ENCODE measurements at places on chromosomes 6 and 20.
A peak's percentile ranks its signal among the peaks of the same experiment; 100 is the strongest.

GRCh38 chr6:169850746-169851145 is 99.3 kb downstream of the ERMARD start:
- no peak for DNase-seq

DNA sequence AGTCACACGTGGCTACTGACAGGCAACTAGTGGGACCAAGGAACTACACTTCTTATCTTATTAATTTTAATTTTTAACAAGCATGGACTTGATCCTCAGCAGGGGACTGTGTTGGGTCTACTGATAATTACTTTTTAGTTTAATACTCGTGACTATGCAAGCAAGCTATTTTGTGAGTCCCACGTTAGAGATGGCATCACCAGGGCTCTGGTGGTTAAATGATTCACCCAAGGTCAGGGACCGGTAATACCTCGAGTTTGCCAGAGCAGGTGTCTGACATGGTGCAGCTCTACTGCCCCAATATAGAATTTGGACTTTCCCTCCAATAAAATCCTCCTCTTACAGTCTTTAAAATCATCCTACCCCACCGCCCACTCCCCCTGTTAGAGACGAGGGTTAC is 98.6 kb upstream of the RIN2 start:
- no peak for DNase-seq

DNA sequence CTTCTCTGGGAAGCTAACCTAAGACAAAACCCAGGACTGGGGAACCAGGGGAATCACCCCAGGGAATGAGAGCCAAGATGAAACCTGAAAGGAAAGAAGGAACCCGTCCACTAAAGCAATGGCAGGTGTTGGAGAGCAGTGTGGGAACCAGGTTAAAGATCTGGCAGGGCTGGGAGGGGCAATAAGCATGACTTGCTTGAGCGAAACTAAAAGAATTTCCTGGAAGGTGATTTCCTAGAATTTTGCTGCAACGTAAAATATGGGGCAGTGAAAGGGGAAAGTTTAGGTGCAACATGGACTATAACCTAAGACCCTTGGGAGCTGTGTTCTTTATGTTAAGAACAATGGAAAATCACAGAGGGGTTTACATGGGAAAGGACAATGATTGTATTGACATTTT is 126.2 kb upstream of the SSTR4 start:
- DNase-seq: no peak

DNA sequence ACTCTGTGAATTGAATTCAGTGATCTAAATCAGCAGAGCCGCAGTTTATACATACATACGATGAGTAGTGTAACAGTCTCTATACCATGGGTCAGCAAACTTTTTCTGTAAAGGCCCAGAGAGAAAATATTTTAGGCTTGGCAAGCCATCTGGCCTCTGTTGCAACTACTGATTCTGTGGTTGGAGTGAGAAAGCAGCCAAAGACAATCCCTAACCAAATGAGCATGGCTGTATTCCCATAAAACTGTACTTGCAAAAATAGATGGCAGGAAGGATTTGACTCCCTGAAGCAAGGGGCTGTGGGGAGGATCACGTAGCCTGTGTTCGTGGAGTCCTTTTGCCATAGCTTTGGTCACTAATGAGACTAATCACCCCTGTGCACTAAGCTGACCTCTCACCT is 17.9 kb upstream of the MOCS1 start:
- no peak for DNase-seq

DNA sequence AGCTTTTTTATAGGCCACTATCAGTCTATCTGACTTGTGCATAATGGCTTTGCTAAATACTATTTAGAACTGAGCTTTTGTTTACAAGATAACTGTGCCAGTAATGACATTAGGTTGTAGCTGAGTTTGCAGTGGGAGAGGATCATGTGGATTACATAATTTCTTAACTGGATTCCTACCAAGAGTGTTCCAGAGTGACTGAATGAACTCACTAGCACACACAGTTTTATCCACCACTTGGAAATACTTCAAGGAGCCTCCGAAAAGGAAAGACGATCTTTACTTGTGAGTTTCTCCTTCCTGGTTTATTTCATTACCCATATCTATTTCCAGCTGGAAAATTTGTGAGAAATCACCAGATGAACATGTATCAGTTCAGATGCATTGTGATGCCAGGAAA is 10.9 kb upstream of the SYNE1 start:
- DNase-seq: no peak

DNA sequence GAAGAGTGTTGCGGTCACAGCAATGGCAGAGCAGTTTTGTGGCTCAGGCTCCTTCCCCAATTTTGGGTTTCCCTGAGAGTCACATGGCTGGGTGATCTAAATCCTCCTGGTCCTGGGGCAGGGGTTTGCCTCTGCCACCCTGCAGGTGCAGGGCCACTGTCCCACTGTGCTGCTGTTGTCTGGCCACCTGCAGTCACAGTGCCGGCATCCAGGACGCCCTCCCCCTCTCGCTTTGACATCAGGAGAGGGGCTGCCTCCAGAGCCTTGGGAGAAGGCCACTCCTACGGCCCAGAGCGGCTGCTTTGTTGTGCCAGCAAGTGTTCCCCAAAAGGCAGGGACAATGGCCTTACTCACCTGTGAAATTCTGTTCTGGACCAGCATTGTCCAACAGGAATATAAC is 449.0 kb downstream of the QKI start:
- no peak for DNase-seq

- DNase-seq: no peak
These were observed 19.0 kb downstream of the PLAGL2 start for GRCh38 chr20:32188376-32189122.

GRCh38 chr6:158290659-158291058 is 21.6 kb upstream of the TULP4 start:
- DNase-seq: peak; percentile 8

DNA sequence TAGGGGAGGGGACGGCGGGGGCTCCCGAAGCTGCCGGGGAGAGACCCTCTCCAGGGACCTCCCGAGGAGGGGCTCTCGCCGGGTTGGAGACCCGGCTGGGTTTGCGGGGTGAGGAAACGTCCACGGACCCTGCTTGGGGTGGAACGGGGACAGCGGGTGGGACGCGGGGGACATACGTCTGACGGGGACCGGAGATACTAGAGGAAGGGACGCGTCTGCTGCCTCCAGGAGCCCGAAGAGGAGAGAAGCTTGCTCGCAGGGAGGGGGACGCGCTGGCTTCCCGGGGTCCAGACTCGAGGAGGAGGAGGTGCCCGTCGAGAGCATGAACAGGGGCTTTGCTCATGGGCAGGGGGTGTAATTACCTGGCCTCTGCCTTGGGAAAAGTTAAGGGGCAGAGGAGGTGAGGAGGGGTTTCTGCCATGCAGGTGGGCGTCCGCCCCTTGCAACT is 593 bp downstream of the DNMT3B start:
- DNase-seq: no peak

DNA sequence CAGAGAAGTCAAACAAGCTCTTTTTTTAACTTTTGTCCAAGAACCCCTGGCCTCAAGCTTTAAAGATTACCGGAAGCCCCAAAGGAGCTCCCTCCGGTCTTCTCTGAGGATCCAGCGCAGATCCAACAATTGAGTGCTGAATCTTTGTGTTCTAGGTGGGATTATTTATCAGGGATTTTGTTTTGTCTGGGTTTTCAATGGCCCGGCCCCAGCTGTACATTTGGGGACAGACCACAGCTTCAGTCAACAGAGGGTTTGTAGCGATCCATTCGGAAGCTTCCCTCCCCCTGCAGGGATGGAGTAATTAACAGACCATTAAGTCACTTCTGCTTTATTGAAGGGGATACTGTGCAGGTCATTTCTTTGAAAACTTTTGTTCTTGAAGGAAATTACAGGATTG is 7.8 kb downstream of the OLIG3 start:
- DNase-seq: no peak

GRCh38 chr6:168007592-168008338 is 10.3 kb downstream of the KIF25 start:
- DNase-seq: no peak

- no peak for DNase-seq
These were observed 331.8 kb downstream of the EPHA7 start for GRCh38 chr6:93087606-93088005.

DNA sequence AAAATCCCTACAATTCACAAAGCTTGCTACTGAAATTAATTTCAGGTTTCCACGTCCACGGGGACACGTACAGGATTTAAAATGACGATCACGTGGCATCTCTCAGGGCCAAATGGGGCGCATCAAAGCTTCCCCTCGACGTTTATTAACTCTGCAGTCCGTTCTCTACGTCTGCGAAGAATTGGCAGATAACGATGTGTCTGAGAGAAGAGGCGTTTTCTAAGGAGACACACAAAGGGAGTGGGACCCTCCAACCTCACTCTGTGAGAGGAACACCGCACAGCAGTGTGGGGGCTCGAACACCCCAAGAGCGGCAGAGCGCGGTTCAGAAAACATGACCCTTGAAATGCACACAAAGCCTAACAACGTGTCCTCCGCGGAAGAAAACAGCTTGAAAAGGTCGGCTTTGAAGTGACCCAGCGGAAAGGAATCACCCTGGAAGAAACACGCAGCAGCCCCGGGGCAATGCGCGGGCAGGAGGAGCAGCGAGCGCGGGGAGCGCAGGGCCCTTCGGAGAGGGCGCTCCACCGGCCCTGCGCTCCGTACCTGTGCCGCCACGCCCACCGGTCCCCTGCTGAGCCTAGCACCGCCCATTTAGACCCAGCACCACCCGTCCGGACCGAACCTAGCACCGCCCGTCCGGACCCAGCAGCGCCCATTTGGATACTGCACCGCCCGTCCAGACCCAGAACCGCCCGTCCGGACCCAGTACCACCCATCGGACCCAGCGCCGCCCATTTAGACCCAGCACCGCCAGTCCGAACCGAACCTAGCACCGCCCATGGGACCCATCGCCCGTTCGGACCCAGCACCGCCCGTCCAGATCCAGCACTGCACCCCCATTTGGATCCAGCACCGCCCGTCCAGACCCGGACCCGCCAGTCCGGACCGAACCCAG is 1.1 kb upstream of the AFDN start:
- no peak for DNase-seq

Measured in effector memory CD4-positive, alpha-beta T cell (primary cell).